ENCODE measurements at places on chromosomes 2 and 18.

DNA sequence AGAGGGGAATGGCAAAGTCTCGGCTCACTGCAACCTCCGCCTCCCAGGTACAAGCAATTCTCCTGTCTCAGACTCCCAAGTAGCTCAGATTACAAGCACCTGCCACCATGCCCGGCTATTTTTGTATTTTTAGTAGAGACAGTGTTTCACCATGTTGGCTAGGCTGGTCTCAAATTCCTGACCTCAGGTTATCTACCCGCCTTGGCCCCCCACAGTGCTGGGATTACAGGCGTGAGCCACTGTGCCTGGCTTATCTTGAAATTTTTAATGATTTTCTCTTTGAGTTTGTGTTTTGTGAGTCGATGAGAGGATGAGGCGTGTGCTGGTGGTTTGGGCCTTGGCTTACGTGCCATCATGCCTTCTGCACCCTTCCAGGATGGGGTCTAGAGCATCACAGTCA lies 101.3 kb upstream of the ST3GAL5 start:
- DNase-seq = no peak

DNA sequence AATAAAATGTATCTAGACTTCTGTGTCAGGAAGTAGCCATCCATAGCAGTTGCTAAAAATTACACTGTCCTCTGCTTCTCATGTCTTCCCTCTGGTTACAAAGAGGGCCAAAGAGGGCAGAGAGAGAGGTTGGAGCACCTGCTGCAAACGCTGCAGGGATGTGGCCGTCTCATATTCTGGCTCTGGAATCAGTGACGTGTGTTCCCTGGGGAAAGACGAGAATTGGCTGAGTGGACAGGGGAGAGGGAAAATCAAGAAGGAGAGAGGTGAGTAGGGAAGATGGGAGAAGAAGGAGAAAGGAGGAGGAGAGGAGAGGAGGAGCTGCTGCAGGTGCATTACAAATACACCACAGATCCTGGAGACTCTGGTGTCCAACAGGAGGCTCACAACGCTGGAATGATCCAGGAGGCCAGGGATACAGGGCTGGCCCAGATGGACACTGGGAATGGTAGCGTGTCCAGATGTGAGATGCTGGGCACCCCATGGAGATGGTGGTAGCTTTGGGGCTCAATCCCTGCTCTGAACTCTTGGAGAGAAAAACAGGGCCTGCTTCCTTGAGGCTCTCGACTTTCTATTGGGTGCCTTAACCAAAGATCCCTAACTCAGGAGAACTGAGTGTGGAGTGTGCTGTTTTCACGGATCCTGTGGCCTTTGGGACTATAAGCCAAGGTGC lies 118.4 kb upstream of the PXDN start:
- no peak for DNase-seq

DNA sequence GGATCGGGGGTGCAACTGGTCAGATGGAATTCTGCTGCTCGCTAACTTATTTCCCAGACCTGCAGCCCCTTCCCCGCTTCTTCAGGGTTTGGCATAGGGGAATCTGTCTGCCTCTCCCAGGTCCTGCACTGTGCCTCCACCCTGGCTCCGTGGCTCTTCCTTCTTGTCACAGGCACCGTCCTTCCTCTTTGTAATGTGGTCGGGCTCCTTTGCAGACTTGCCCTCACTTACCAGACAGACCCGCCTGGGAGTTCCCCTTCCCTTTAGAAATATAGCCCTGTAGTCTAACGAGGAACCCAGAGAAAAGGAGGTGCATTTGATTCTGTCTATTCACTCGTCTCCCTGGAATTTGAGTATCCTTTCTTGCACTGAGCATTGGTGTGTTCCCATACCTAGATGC lies 63.9 kb upstream of the PAX8 start:
- no peak for DNase-seq

DNA sequence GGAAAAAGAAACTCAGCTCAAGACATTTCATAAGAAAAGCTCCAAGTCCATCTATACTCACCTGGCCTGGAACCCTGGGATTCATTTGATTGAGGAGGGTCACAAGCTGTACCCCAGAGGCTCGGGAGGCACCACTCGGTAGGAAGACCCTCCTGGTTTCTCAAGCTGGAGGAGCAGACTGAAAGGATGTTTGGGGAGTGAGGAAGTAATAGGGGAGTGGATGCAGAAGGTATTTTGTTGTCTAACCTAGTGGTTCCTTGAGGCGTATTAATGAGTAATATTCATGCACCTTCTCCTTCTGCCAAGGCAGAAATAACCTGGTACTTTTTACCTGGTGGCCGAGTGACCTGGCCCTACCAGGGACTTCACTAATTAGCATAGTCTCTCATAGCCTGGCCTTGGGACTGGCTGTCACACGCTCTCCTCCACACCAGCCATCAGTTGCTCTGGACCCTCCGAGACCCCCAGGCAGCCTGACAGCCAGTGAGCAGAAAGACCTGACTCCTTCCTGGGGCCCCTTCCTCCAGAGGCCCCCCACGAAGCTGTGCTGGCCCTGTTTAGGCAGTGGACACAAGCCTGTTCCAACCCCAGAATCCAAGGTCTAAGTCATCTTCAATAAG lies 161.4 kb downstream of the BCL2 start:
- no peak for DNase-seq

DNA sequence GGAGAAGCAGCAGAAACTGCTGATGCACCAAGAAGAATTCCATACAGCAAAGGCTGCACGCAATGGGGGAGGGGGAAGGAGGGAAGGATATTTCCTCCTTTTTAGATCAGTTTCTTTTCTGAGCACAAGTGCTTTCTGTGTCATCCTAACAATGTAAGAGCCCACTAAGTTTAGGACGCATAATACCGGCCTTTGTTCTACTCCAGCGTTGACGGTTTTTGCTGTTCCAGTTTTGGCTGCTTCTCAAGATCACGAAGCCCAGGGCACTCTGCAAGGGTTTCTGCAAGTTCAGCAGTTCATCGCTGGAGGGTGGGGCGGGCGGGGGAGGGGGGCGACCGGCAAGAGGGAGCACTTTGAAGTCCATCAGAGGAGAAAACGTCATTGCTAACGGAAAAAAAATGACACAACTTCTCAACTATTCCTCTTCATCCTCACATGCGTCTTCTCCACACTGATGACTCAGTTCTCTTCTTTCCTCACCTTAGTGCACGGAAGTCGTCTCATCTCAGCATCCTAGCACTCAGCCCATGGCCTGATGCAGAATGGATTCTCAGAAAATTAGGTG lies 8.7 kb downstream of the FAM178B start:
- DNase-seq = no peak

DNA sequence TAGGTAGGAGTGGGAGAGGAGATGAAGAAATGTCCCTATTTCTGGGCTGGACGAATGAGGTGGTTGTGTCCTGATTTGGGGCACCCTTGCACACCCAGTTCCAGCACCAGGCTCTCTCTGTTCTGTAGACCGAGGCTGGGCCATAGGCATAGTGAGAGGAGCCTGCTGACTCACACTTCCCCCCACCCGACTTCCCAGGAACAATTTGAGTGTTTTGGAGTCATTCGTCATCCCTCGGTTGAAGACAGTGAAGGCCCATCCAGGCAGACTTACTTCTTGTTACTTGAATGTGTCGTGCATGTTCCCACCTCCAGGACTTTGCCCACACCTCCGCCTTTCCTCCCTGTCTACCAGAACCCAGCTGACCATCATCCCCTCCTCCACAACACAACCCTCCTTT lies 179.1 kb downstream of the HAUS1 start:
- no peak for DNase-seq

- no peak for DNase-seq
Observed at GRCh38 chr2:143890798-143891197, 629.1 kb downstream of the ZEB2 start.

- no peak for DNase-seq
Observed at GRCh38 chr2:66125951-66126350, 309.0 kb upstream of the MEIS1 start.

DNA sequence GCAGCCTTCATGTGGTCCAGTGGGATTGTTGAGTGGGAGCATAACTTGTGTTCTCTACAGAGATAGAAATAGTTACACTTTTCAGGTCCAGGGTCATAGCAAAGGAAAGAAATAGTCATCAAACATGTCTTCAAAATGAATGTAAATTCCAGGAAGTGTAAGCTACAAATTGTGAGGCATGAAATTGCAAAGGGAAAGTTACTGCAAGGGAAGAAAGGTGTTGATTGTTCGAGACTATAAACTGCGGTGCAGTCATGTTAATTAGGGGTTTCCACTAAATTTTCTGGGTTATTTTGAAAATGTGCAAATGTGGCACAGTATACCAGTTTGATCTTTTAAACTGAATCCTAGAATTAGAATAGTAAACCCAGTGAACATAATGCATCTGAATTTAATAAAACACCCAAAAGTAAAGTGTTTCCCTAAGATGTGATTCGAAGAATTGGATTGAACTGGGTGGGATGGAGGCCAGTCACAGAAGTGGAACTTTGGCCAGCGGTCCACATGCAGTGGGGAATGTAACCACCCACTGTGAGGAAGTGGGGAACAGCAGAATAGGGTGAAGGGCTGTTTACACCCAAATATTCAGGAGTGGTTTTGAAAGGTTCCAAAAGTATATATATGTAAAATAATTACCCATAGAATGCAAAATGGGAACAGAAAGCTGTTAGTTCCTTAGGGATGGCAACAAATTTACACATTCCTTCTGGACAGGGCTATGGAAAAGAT lies 126.5 kb upstream of the CCDC68 start:
- no peak for DNase-seq

- peak; percentile 83 for DNase-seq
Observed at GRCh38 chr2:42928161-42928691, 135.8 kb upstream of the HAAO start.

- DNase-seq = no peak
Observed at GRCh38 chr2:69847068-69847828, 17.8 kb downstream of the GMCL1 start.

- DNase-seq = no peak
Observed at GRCh38 chr2:8592736-8593135, 89.1 kb upstream of the ID2 start.
